ENCODE measurements at places on chromosomes 7 and 10.

DNA sequence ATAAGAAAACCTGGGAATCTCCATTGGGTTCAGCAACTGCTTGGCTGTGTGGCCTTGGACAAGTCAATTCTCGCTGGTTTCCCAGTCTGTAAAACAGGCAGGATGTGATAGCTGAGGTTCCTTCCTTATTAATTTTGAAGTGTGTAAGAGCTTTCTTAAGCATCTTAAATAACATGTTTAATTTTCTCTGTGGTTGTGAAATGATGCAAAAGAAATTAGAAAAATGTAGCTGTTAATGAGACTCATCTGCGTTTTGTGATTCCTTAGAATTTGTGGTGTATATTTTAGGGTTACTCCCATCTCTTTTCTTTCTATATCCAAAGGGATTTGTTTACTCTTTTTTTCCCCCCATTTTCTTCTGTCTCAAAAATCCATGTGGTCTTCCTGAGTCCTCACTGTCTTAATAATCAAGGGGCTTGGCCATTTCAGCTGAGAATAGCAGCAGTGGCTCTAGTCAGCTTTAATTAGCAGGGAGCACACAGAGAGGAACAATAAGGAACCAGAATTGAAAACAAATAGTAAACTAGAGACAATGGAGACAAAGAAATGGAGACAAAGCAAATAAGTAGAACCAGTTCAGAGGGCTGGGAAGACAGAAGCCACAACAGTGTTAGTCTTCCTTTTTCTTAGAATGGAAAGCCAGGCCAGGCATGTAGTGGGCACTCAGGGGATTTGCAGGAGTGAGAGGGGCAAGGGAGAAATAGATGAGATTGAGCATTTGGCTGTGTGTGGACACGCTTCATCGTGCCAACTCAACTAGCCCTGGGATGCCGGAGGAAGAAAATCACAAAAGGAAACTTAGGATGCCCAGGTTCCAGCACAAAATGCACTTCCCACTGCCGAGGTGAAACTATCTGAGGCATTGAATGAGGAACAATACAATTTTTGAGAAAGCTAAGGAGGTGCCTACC, 93.9 kb downstream of the CHN2 start:
- DNase-seq: peak; percentile 13

DNA sequence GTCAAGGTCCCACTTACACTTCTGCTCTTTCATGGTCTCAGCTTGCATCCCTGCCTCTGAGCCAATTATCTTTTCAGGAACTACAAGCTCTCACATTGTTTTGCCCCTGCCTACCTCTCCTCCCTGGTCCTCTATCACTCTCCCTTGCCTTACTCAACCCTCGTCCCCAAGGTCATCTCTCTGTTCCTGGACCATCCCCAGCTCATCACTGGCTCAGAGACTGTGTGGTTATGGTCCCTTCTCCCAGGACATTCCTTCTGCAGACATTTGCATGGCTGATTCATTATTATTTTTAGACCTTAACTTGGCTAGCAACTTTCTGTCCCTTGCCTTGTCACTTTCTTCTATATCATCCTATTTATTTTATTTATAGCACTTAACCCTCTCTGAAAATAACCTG, 17.8 kb upstream of the GPAM start:
- DNase-seq: no peak

- no peak for DNase-seq
Observed at GRCh38 chr7:117338020-117338419, 15.2 kb upstream of the WNT2 start.

- DNase-seq: no peak
Observed at GRCh38 chr7:30984359-30985107, 20.8 kb downstream of the GHRHR start.

DNA sequence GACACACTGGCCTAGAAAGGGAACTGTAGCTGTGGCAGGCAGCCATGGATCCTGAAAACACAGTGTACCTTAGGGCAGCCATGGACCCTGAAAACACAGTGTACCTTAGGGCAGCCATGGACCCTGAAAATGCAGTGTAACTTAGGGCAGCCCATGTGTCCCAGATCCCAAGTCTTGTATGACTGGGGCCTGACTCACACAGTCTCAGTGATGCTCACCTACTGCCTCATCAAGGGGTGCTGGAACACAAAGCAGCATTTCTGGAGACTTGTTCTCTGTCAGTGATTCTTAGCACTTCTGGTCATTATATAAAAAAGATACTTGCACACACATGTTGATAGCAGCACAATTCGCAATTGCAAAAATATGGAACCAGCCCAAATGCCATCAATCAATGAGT, 70.2 kb upstream of the LAMB4 start:
- DNase-seq: no peak

DNA sequence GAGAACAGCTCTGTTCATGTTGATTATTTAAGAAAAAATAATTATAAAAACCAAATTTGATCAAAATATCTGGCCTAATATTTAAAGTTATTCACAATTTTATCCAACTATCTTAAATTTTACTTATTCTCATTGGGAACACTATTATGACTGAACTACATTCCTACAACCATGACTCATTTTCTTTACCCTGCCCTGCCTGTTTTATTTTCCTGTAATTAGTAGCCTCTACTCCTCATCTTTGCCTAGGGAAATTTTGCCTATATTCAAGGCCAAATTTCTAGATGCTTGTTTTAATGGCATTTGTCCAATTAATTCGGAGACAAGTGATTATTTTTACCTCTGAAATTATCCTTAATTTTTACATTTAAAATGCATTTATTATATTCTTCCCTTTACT, 289.7 kb upstream of the TMEM229A start:
- no peak for DNase-seq

DNA sequence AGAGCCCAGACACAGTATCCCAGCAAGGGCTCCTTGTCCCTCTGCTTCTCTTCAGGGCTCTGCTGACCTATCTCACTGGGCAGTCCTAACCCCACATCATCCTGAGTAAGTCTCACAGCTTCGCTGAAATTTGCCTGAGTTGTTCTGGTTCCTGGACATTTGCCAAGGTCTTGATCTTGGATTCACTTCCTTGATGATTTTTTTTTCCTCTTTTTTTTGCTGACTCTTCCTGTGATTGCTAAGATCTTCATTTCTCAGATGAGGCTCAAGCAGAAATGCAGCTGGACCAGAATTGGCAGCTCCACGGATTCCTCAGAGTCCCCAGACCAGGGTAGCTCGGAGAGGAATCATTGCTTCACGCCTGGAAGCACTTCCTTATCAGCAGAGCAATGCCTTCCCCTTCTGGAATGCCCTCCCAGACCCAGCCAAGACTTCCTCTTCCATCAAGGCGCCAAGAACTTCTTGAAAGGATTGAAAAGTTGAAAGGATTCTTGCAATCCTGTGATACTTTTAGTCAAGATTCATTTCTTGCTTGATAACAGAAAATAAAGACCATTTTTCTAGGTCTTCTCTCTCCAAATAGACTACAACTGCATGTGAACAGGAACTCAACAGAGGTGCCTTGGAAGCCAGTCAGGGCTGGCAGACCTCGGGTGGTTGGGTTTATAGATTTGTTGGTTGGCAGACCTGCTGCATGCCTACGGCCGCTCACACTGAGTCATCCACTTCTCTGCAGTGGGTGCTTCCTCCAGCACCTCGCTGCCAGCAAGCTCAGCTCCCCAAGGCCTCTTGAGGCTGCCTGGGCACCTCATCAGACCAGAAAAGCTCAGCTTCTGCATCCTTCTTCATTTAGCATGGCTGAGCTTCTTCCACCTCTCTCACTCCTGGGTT, 8.8 kb upstream of the AFAP1L2 start:
- DNase-seq: no peak

GRCh38 chr10:34384372-34384771, 430.7 kb downstream of the PARD3 start:
- DNase-seq: no peak

GRCh38 chr10:14449293-14449815, 118.6 kb upstream of the FRMD4A start:
- no peak for DNase-seq

DNA sequence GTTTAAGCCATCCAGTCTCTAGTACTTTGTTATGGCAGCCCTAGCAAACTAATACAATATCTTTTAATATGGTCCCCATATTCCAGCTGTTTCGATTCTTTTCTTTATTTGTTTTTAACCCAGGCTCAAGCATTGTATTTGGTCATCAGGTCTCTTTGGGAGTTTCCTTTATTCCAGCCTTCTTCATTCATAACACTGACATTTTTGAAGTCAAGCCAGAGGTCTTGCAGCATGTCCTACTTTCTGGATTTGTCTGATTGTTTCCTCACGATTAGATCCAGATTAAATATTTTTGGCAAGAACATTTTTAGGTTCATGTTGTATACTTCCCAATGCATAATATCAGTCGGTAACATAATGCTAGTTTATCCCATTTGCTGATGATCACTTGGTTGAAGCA, 11.8 kb downstream of the SLC25A13 start:
- DNase-seq: no peak

DNA sequence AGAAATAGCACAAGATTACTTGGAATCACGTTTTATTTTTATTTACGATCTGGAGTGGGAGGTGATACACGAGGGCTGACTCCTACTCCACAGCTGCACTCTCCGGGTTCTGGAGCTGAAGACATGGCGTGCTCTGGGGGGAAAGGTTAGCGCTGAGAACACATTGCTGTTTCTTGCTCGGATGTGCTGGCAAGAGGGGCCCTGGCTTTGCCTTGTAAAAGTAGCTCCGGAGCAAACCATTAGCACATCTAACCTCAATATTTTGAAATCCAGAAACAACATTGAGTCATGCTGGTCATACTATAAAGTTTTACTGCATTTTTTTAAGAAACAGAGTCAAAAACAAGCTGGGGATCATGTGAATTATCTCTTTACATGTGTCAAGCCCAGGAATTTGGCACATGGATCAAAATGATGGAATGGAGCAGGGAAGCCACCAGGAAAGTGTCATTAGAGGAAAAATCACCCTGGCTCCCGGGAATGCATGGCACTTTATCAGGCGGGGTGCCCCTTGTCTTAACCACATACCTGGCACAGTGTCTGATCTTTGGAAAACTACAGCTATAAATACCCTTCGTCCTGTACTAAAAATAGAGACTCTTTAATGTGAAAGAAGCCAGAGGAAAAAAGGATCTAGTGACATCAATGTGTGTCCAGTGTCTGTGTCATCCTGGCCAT, 31.6 kb upstream of the LYZL1 start:
- DNase-seq: no peak

GRCh38 chr10:50550291-50550839, 73.4 kb downstream of the SGMS1 start:
- no peak for DNase-seq

GRCh38 chr10:84548869-84549268, 220.5 kb downstream of the CCSER2 start:
- no peak for DNase-seq

DNA sequence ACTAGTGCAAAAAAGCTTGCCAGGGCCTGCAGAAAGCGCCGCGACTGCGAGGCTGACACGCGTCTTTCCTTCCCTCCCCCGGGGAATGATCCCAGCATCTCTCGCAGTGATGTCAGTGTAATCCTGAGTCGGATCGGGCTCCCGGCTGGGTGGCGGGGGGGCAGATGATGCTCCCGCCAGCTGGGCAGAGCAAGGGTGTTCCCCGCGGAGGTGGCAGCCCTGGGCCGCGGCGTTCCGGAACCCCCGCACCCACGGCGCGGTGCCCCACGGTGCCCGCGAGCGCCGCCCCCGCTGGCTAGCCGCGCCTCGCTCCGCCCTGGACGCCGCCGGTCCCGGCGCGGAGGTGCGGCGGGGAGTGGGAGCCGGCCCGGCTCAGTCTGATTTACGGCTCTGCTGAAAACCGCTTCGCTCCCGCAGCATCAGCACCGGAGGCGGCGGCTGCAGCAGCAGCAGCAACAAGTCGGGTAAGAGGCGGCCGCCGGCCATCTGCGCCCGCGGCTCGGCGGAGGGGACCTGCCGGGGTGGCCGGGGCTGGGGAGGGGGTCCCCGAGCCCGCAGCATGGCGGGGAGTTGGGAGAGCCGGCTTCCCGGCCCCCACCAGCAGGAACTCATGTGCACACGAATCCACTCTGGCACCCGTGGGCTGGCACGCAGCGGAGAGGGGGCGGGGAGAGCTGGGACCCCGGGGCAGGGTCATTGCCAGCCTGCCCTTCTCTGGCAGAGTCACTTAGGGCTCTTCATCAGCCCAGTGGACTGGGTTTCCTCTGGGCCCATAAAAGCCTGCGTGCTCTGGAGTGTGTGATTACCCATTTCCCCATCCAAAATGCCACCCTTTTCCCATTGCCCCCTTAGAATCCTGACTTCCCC, at the start of gene ZNF365:
ZNF365 (plus strand) TSS at position 375 of the 867 bp plus-strand sequence. CDS start 1,825 bp downstream, outside the sequence.
- DNase-seq: peak; percentile 37

DNA sequence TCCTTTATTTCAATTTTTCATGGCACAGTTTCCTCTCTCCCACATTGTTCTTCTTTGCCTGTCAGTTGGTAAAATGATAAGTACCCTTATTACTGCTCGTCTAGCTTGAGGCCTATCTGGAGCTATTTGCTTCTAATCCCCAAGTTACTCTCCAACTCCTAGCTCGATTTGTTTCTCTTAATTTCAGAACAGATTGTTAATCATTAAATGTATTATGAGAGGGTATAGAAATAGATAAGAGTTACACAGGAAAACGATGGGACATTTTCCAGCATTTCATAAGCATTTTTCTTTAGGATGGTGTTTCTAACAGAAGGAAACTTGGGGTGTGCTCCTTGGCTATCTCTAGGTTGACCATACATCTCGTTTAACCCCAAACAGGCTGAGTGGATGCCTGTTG, 540.5 kb upstream of the FZD8 start:
- DNase-seq: no peak

DNA sequence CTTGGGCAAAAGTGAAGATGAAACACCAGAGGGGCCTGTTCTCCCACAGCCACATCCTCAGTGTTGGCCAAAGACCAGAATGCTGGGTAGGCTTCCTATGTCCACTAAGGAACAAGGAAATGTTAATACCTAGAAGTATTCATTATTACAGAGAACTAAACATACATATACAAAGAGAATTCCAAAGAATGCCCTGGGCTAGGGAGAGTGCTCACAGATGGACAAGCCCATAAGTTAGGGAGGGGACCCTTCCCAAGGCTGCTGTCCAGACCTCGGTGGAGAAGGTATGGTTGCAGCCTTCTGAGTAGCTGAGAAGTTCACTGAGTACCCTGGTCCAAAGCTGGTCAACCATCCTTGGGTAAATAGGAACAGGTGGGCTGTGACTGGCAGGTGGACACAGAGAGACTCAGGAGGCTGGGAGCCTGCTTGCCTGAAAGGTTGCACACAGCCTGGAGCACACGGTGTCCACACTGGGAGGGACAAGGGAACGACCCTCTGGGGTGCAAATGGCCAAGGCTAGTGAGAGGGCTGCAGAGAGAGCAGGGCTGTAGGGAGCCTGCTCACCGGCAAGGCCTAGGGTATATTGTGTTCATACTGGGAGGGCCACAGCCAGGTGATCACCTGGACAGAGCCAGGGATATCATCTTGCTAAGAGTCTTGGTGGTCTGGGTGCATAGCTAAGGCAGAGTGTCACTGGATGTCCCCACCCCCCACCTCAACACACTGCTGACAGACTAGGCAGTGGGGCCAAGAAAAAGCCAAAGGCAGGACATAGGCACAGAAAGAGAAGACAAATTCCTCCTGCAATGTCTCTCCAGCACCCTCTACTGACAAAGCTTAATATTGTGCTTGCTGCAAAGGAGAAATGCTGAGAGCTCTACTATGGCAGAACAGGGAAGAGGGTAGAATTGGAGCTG, 40.3 kb downstream of the CPVL start:
- DNase-seq: peak; percentile 50

All from NCI-H1105 (cell line).